Stimulated activated CD4-positive, alpha-beta T cell treated with anti-CD3 and anti-CD28 coated beads, TNF-alpha, amount 100 ng/mL, for 1 hour (primary cell): ENCODE measurements at places on chromosomes 3 and 15.

DNA sequence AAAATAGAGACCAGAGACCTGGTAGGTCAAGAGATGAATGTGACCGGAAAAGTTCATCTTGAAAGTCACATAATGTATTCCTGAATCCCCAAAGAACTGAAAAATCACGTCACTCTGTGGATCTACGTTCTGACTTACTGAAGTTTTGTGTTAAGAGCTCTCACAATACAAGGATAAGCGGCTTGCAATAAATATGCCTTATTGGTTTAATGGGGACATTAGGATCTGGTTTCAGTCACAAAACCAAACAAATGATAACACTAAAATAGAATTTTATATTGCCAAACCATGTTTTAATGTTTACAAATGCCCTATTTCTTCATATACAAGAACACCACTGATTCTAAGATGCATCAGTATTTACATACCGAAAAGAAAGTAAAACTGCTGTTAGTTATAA, 164.2 kb downstream of the FMN1 start:
- no peak for DNase-seq

GRCh38 chr3:171262431-171262830, 197.8 kb downstream of the TNIK start:
- DNase-seq, result no peak

DNA sequence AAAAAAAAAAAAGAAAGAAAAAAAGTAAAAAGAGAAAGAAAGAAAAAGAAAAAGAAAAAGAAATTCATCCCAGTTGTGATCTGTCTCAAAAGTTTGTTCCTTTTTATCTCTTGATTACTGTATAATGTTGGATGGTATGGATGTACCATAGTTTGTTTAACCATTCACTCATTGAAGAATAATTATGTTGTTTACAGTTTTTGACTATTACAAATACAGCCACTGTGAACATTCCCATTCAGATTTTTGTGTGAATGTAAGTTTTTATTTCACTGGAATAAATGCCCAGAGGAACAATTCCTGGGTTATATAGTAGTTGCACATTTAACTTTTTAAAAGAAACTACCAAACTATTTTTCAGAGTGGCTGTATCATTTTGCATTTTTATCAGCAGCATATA, 10.3 kb upstream of the CCR8 start:
- no peak for DNase-seq

DNA sequence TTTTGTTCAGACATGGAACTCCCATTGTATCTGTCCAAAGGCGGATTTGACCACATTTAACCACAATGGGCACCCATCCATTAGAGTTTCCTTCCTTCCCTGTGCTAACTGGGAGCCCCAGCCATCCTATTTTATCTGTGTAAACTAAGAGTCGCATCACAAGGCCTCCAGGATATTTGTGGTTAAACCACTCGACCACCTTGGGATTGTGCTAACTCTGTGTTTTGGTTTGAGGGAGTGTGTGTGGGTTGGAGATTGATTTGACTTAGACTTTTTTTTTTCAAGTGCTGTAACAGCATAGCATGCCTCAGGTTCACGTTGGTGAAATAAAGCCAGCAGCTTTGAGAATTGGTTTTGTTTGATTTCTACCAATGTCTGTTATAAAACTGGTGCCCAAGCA, 100.4 kb upstream of the TP63 start:
- no peak for DNase-seq

DNA sequence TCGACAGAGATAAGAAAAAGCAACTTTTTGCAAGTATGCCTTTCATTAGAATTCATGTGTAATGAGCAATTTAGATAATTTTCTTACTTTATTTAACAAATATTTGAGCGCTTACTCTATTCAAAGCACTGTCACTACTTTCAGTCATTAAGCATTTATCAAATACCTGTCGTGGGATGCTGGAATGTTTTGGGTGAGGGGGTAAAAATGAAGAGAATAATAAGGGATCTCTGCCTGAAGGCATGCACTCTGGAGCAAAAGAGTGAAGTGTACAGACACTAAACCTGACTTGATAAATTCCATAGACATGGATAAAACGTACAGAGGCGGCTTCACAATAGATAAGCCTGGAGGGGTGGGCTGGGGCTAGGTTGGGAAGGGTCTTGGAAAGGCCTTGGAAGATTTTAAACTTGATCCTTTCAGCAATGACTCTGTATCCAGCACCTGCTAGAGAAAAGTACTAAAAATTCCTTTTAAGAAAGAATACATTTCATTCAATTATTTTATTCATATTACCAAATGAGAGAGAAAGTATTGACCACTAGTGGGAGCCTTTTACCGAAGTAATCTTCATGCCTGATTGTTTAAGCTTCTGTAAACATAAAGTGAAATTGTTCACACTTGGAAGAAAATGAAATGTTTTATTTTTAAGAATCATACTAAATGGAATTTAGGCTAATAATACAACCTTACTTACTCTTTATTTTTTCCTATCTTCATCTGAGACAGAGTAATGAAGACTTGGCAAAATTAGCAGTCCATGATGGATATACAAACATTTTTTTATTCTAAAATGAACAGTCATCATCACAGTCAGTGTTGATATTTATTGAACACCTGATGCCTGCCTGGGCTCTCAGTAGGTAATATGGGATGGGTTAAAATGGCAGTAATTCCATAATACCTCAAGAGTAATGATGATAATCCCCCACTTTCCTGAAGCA, 113.2 kb downstream of the PPP2R3A start:
- no peak for DNase-seq

DNA sequence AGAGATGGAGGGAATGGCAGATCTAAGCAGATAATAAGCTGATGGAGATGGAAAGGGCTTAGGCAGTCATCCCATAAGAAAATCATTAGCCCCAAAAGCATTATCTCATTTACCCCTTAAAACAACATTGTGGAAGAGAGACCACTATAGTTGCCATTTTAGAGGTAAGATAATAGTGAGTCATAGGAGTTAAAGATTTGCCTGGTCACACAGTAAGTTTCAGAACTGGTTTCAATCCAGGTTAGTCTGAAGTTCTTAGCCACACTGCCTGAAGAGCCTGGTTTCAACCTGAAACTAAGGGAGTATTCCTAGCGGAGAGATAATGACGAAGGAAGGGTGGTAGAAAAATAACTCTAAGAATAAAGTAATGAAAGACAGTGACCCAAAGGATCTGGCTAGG, 13.0 kb upstream of the UBR1 start:
- no peak for DNase-seq

DNA sequence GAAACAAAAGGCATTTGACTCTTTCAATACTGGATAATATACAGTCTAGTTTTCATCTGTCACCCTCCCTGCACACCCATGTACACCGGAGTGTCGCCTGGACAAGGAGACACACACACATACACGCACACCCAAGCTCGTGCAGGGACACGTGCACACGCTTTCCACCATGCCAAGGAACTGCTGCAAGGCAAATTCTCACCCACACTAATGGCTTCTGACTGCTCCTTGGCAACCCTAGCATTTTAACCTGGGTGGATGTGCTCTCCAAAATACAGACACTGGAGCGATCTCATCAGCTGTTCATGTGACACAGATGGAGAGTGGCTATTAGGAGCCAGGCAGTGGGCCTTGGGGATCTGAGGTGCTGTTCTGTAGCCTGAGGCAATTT, 61.6 kb downstream of the MEIS2 start:
- DNase-seq, result no peak

DNA sequence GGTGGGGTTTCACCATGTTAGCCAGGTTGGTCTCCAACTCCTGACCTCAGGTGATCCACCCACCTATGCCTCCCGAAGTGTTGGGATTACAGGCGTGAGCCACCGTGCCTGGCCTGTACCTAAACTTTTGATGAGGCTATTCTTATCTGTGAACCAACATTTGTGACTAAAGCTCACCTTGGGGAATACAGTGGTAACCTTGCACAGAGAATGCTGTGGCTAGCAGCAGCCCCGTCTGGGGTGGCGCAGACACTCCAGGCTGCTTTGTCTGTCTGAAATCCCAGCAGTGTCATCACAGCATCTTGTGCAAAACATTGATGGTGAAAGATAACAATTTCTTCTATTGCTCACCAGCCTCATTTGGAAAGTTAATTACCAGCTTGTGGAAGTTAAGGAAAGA, 58.9 kb downstream of the CMTM8 start:
- DNase-seq, result no peak

DNA sequence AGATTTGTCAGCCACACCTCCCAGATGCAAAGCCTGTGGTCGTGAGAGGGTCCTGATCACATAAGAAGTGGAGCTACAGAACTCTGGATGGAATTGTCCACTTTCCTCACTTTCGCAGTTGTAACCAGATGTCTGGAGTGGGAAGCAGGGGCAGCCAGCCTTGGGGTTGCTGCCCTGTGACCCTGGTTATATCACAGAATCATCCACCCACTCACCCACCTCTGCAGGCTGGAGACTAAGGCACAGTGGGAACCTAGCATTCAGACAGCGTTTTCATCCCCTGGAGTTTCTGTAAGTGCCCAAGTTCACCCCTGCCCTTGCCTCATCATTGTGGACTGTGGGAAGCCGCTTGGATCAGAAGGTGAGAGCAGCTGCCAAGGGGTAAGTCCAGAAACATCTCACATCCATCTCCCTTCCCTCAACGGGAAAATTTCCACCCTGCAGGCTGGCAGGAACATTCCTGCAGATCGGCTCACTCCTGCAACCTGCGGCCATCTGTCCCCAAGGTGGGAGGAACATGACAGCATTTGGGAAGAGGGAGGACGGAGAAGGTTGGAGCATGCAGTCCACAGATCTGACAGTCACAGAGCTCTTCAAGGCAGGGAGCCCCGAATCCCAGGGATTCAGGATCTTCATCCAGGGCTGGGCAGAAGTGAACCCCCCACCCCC, 2.9 kb upstream of the IQSEC1 start:
- DNase-seq, result no peak

- no peak for DNase-seq
Observed at GRCh38 chr3:170414202-170414663, 4.4 kb upstream of the CLDN11 start.

GRCh38 chr15:67199881-67200763, 54.3 kb downstream of the AAGAB start:
- no peak for DNase-seq

GRCh38 chr3:189304465-189305351, 132.9 kb downstream of the TPRG1 start:
- DNase-seq, result no peak

GRCh38 chr3:106711650-106712049, 665.6 kb upstream of the CCDC54 start:
- no peak for DNase-seq

GRCh38 chr15:44728576-44729407, 7.5 kb upstream of the TRIM69 start:
- peak; percentile 88 for DNase-seq

DNA sequence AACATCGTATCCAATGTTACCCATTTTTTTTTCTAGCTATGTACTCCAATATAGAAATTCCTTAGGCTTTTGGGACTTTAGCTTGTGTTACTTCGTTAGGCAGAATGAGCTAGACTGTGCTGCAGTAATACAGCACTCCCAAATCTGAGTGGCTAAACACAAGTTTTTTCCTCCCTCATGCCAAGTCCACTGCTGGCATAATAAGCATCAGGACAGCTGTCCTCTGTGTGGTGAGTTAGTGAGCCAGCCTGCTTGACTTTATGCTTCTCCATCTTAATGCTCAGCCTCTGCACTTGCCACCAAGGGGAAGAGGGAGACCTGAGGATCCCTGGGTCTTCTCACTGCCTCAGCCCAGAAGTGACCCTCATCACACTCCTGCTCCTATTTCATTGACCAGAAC, 18.2 kb upstream of the ACOX2 start:
- DNase-seq, result no peak

- DNase-seq, result no peak
Observed at GRCh38 chr3:154783521-154783931, 296.6 kb upstream of the MME start.

GRCh38 chr3:66449411-66449974, 51.3 kb downstream of the LRIG1 start:
- no peak for DNase-seq

- no peak for DNase-seq
Observed at GRCh38 chr3:126494204-126494969, 18.7 kb upstream of the ZXDC start.

DNA sequence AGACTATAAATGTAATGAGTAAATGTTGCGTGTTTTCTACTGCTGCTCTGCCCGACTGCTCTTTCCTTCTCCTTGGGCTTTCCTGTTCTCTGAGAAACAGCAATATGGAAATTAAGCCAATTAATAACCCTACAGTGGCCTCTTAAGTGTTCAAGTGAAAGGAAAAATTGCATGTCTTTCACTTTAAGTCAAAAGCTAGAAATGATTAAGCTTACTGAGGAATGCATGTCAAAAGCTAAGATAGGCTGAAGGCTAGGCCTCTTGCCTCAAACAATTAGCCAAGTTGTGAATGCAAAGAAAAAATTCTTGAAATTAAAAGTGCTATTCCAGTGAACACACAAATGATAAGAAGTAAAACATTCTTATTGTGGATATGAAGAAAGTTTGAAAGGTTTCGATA, 55.0 kb downstream of the ATP2C1 start:
- no peak for DNase-seq

DNA sequence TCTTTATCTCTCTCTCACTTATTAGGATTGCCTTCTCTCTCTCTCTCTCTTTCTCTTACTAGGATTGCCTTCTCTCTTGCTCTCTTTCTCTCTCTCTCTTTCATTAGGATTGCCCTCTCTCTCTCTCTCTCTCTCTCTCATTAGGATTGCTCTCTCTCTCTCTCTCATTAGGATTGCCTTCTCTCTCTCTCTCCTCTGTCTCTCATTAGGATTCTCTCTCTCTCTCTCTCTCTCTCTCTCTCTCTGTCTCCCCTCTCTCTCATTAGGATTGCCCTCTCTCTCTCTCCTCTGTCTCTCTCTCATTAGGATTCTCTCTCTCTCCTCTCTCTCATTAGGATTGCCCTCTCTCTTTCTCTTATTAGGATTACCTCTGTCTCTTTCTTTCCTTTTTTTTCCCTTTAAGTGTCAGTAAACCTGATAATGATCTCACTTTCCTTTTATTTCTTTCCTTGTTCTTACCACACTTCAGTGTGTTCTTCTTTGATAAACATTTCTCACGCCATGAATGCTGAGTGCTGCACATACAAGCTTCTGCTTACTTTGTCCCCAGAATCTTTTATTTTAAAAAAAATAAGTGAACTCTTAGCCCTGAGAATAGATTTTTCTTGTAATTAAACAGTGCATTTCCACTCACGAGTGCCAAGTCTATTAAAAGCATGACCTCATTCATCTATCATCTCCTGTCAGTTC, 243.4 kb upstream of the TBC1D5 start:
- no peak for DNase-seq

GRCh38 chr3:179732661-179733348, 80.0 kb downstream of the USP13 start:
- no peak for DNase-seq

DNA sequence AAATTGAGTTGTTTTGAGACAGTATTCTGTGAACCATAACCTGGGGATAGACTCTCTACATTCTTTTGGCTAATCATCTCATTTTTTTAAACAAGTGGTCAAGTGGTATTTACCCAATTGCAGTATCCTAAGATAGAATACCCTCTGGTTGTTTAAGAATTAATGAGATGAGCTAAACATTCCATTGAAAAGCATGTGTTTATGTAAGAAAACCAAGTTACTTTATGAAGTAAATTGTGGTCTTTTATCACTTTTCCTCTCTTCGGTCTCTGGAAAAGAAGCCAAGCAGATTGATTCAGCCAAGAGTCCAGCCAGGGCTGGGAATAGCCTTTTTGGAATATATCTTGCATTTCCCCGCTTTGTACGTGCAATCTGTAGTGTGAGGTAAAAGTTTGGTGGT, 185.7 kb upstream of the TOPAZ1 start:
- no peak for DNase-seq

- DNase-seq, result no peak
Observed at GRCh38 chr3:148879256-148879655, 14.2 kb downstream of the CPA3 start.
